ENCODE measurements at places on chromosomes 16 and 17.

- DNase-seq = no peak
Observed at GRCh38 chr16:77696149-77696548, 26.2 kb upstream of the NUDT7 start.

- DNase-seq = peak; percentile 72
Observed at GRCh38 chr17:83079352-83079747, at the start of gene METRNL. Gene METRNL, plus strand, starts transcription at chr17:83079609. Its CDS starts 207 bp downstream, at chr17:83079816.

GRCh38 chr17:29458066-29458465 lies 67.9 kb downstream of the TAOK1 start:
- peak; percentile 20 for DNase-seq

DNA sequence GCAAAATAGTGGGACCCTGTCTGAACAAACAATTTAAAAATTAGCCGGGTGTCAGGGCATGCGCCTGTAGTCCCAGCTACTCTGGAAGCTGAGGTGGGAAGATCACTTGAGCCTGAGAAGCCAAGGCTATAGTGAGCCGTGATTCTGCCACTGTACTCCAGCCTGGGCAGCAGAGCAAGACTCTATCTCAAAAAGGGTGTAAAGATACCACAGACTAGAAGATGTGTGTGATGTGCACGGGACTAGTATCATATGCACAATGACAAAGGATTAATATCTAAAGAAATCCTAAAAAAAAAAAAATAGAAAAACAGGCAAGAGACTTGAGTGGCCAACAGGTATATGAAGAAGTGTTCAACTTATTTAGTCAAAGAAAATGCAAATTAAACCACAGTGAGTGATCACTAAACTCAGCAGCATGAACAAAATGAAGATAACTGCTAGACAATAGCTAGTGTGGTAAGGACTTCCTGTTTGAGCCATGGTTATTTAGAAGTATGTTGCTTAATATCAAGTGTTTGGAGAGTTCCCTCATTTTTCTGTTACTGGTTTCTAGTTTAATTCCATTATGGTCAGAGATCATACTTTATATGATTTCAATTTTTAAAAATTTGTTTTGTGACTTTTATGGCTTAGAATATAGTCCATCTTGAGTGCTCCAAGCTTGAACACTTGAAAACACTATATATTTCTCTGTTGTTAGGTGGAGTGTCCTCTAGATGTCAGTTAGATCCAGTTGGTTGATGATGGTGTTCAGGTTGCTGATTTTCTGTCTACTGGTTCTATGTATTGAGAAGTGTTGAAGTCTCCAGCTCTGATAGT lies 14.7 kb upstream of the SLX4 start:
- no peak for DNase-seq

GRCh38 chr17:19460700-19461099 lies 49.7 kb downstream of the RNF112 start:
- no peak for DNase-seq

DNA sequence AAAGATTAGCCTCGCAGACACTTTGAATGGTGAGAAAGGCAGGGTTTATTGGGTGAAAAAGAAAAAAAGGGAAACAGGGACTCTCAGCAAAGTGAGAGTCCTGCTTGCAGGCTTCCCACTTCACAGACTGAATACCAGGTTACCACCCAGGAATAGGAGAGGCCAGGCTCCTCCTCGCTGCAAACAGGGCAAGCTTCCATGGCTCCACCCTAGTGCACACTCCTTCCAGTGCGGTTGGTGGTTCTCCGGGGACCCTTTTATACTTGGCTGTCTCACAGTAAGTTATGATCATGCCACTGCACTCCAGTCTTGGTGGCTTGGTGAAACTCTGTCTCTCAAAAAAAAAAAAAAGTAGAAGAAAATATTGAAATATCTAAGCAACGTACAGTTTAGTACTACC lies 30.5 kb upstream of the CDH8 start:
- DNase-seq = no peak

GRCh38 chr16:72926177-72927070 lies 121.5 kb downstream of the ZFHX3 start:
- DNase-seq = no peak

DNA sequence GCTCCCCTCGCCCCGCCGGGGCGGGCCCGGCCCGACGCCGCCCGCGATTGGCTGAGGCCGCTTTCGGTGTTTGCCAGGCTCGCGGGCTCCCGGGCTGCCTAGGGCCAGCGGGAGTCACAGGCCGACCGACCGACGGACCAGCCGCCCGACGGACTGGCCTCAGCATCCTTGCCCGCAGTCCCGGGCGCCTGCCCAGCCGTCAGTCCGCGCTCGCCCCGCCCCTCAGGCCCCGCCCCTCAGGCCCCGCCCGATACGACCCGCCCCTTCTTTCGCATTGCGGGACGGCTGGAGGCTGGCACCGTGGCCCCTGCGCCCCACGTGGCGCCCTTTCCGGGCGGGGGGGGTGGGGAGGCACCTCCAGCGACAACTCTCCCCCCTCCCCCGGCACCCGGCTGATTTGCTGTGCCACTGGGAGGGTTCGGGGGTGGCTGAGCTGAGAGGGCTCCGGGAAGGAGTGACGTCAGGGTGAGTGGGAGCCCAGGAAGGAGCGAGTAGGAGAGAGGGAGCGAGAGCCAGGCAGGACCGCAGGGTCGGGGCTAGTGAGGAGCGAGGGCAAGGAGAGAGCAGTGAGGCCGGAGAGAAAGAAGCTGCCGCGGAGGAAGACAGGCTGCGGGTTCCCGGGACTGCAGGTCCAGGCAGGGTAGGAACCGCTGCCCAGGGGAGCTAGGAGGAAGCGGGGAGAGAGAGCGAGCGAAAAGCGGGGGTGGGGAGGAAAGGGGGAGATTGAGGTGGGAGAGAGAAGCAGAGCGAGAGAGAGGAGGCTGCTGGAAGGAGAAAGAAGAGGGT lies at the start of gene ASPHD1:
Gene ASPHD1 (plus strand): TSS at position 387 of the 786 bp plus-strand sequence. CDS start 484 bp downstream, outside the sequence.
- peak; percentile 77 for DNase-seq

DNA sequence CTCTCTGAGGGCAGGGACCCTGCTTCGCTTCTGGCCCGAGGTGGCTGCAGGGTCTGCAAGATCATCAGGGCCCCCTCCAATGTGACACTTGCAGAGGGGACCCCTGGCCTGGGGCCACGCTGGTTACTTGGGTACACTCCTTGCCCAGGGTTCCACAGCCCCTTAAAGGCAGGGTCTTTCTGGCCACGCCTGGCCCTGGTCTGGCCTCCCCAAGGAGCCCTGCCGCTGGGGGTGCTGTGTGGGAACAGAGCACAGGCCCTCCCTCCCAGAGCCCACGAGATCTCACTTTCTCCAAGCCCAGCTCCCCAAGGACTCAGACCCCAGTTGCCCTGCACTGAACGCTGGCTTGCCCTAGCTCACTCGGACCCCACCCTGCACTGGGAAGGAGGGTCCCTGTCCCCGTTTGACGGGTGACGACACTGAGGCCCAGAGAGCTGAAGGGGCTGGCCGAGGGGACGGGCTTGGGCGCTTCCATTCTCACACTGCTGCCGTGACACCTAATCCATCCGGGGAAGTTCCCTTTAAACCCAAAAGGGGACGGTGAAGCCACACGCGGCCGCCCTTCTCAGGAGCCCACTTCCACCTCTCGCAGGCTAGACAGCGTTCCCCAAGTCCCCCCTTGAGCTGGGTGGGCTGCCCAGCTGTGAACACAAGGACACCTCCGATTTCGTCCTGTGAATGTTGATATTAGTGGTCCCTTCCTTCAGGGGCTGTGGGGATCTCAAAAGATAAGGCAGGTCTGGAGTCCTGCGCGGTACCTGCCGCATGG lies 26.9 kb upstream of the OSGIN1 start:
- no peak for DNase-seq

- no peak for DNase-seq
Observed at GRCh38 chr17:78305801-78306200, 54.1 kb downstream of the SOCS3 start.

GRCh38 chr17:17221329-17221728 lies 15.2 kb upstream of the PLD6 start:
- DNase-seq = no peak

DNA sequence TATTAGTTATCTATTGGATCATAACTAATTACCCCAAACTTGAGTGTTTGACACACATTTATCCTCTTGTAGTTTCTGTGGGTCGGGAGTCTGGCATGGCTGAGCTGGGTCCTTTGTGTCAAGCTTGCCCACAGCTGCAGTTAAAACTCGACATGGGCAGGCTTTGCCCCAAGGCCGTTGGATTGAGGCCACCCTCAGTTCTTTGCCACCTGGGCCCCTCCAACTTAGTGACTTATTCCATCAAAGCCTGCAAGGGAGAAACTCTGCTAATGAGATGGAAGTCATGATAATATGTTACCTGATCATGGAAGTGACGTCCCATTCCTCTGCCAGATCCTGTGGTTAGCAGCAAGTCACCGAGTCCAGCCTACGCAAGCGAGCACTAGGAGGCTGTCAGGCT lies 17.2 kb downstream of the TBCD start:
- no peak for DNase-seq

DNA sequence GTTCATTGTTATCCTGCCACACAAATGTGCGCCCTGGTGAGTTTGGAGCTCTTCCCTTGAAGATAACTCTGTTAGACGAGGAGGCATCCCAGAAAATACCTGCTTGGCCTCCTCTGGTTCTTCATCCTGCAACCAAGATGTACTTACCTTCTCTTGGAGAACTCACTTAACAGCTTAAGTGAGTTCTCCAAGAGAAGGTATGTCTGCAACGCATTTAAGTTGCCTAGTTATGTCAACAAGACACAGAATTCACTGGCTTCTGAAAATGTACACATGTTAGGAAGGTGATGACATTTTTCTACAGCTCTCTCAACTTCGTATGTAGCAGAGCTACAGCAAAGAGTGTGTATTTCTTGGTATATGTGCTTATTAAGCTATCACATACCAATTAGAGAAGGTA lies 78.6 kb upstream of the NOG start:
- DNase-seq = no peak

DNA sequence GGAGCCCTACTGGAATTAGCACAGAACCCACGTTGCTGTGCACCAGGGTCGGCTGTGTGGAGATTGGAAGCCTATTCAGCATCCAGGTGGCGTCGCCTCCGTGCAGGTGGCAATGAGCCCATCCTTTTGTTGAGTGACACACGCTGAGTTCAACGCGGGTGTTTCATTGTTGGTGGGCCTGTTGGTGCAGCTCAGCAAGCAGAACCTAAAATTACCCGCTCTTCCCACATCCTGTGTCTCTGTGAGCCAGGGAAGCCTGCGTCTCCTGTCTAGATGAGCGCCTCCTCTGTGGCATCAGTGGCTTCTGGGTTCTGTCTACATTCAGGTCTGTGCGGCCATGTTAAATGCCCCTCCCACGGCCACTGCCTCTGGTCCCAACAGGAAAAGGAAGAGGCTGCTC lies 14.5 kb downstream of the CD2BP2 start:
- DNase-seq = no peak

- DNase-seq = no peak
Observed at GRCh38 chr17:63381101-63381729, 64.9 kb downstream of the CYB561 start.

- DNase-seq = no peak
Observed at GRCh38 chr17:81347437-81347836, 47.8 kb upstream of the BAHCC1 start.

- DNase-seq = peak; percentile 49
Observed at GRCh38 chr17:35423761-35424160, 8.5 kb downstream of the SLFN12 start.

DNA sequence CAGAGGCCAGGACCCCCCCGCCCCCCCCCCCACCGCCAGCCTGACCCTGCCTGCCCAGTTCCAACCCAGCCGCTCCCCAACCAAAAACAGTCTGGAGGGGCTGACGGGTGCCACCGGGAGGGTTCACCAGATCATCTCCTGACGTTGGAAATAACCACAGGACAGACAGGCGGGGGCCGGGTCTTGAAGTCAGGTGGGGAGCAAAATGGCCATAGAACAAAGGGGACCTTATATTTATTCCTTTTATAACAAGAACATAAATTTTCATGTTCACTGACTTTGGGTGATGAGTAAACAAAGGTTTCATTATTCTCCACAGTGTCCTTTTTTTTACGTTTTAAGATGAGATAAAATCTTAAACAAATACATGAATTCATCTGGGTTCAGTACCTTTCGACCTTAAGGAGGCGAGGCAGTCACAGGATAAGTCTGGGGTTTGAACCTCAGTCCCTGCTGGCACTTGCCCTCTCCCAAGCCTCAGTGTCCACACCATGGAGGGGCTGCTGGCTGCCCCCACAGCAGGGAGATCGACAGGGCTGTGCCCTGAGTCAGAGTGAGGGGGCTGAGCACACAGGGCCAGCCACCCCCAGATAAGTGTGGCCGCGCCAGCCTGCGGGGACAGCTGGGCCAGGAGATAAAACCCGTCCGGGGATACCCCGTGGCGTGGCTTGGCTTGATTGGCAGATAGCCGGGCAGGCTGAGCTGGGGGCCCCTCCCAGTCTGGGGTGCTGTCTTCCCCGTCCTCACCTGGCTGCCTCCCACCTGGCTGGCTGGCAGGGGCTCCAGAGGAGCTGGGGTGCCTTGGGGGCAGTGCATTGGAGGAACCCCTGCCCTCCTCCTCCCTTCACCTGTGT lies 15.0 kb downstream of the SLC7A5 start:
- no peak for DNase-seq

All from HCEC 1CT (cell line).